ENCODE measurements at places on chromosomes 16 and 17.

- DNase-seq = no peak
Measured at GRCh38 chr17:5200360-5200759, 8.7 kb upstream of the ZNF594 start.

DNA sequence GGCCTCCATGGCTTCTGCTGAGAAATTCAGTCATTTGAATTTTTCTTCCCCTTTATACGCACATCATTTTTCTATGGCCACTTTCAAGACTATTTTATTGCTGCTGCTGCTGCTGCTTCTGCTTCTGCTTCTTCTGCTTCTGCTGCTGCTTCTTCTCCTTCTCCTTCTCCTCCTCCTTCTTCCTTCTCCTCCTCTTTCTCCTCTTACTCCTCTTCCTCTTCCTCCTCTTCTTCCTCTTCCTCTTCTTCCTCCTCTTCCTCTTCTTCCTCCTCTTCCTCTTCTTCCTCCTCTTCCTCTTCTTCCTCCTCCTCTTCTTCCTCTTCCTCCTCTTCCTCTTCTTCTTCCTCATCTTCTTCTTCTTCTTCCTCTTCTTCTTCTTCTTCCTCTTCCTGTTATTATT, 22.4 kb downstream of the CPD start:
- no peak for DNase-seq

DNA sequence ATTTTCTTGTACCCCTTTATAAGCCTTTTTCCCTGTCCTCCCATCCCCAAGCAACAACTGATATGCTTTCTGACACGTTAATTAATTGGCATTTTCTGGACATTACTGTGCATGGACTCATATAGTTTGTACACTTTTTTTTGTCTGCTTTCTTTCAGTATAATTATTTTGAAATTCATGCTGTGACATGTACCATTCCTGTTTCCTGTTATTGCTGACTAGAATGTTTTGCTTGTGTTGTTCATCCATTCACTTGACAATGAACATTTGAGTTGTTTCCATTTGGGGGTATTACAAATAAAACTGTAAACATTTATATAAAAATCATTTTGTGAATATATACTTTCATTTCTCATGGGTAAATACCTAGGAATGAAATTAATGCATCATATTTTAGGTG, 50.6 kb downstream of the RBBP6 start:
- DNase-seq = no peak

DNA sequence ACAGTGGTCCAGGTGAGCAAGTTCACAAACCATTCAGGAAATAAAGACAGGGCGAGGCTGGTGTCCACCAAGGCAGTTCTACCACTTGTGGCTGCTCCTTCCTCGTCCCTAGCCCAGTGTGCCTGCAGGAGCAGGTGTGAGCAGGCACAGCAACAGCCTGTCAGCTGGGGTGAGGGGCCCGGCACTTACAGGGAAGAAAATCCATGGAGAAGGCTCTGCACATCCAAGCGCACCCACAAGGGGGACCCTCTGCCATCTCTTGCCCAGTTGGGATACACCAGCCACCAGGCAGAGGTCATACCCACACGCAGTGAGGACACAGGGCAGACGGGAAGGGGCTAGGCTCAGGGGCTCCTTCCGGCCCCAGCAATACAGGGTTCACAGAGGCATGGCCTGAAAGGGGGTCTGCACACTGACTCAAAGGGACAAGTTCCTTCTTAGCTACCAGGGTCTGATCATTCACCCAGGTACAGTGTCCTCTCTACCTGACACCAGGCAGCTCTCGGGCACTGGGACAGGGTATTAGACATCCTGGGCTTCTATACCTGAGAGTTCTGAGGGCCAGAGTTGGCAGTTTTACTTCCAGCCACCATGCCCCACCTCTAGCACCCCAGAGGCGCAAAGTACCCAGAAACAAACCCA, 27.0 kb downstream of the CDIP1 start:
- DNase-seq = peak; percentile 70

DNA sequence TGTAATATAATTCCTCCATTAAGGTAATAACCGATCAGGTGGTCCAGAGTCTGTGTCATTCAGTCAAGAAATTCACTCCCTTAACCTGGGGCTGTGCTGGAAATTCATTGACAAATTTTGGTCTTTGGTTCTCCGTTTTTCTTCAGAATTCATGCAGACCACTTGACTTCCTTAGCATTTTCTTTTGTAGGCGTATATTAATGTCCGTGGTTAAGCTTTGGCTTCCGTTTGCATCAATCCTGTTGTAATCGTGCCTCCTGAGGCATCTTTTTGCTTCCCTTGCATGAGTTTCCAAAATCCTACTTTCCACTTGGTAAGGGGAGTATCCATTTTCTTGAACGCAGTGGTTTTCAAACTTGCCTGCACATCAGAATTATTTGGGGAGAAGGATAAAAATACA, 9.0 kb downstream of the LRRC37B start:
- no peak for DNase-seq

DNA sequence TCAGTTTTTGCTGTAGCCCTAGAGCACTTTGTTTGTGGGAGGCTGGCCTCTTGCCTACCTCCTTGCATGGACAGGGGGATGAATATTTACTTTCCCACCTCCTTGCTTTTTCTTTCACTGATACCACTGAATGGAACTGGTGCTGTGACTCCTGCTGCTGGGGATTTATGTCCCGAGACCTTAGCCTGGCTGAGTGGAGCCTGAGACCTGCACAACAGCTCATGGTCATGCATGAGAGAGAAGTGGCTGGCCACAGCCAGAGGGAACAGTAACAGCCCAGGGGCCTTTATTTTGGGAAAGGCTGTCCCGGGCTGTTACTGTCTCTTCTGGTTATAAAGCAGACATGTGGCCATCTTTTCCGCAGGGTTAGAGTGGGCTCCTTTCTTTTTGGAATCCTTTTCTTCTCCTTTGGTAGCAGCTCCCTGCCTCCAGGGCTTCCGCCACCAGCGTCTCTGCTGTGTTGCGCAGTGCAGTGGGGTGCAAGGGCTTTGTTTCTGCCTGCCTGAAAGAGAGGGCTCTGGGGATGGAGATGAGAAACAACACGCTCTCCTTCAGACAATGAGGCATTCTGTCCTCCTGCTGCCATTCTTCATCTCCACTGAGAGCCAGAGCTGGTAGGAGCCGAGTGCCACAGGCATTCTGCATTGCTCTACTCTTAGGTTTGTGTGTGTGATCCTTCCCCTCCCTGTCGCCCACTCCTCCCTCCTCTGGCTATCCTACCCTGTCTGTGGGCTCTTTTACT, 14.5 kb downstream of the SNX11 start:
- DNase-seq = no peak

DNA sequence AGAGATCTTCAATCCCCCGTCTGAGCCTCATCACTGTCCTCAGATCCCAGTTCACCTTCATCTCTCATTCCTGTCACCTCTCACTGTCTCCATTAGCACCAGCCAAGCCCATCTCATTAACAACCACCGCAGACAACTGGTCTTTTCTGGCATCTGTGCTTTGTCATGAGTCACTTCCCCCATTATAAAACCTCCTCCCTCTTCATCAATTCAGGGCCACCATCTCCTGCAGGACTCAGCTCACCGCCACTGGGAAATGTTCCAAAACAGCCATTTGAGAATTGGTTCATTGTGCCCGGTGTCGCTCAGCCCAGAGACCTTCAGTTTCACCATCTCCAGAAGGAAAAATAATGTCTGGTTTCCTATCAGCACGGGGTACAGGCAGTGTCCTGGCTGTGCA, 56.9 kb upstream of the TEKT3 start:
- DNase-seq = peak; percentile 60

GRCh38 chr16:83068686-83069085, 441.9 kb downstream of the CDH13 start:
- DNase-seq = no peak

- no peak for DNase-seq
Measured at GRCh38 chr16:88306411-88306810, 76.3 kb upstream of the ZNF469 start.

- DNase-seq = peak; percentile 72
Measured at GRCh38 chr16:48158296-48158695, 2.5 kb upstream of the ABCC12 start.

GRCh38 chr16:84992717-84993075, 18.6 kb downstream of the ZDHHC7 start:
- DNase-seq = no peak

- DNase-seq = no peak
Measured at GRCh38 chr16:68286153-68287074, 22.1 kb downstream of the SLC7A6 start.

- DNase-seq = no peak
Measured at GRCh38 chr16:15572329-15573001, 70.5 kb downstream of the MARF1 start.

DNA sequence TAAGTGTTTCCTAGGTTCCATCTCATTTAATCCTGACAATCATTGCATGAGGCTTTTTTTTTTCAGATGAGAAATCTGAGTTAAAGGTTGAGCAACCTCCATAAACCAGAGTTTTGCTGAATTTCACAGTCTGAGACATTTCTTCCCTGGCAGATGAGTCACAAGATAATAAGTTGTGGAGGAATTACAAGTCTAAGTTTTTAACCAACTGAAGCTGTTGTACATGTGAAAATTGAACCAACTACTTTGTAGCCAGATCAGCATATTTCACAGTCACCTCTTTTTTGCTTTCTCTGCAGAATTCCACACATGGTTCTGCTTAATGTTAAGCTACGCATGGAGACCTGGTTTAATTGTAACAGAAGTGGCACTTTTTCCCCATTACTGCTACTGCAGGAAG, 765.6 kb downstream of the CDH11 start:
- DNase-seq = peak; percentile 8

GRCh38 chr17:43839670-43840108, 6.7 kb upstream of the MPP3 start:
- peak; percentile 46 for DNase-seq

GRCh38 chr16:27367461-27368357, 34.3 kb upstream of the IL21R start:
- peak; percentile 82 for DNase-seq

DNA sequence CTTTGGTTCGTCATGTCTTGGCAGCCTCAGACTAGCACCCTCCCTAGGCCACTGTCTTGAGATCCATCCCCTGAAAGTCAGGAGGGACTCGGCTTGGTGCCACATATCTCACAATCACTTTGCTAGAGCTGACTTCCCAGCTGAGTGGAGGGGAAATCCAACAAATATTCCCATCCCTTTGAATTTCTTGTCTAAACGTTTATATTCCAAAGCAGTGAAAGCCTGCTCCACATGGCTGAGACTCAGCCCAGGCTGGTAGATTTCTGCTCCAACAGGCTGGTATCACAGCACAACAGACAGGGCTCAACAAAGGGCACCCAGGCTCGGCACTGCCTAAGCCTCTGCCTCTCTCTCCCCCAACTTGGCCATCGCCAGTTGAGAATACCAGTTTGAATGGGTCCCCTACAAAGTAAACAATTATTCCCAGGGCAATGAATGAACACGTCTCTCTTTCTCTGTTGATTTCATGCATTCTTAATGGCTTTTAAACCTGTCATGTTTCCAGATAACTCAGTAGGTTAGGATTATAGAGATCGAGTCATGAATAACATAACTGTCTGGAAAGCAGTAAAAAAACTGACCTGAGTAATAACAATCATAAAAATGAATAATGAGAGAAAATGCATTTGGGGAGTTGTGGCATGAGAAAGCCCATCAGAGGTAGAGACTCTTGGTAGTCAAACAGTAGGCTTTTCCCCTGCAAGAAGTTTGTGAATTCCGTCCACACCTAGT, 1.0 kb downstream of the KRT13 start:
- DNase-seq = no peak

DNA sequence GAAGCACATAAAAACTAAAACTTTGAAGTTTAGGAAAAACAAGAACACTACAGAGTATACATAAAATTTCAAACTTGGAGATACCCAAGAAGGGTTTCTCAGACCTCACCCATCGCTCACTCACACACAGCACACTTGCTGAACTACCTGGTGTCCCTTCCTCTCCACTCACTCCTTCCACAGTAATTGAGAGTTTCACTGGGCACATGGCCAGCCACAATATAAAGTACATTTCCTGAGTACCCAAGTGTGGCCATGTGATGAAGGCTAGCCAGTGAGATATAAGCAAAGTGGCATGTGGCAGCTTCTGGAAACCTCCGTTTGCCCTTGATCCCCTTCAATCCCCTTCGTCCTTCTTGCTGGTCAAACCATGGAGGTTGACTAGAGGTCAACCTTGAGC, 11.9 kb downstream of the TOX3 start:
- no peak for DNase-seq

DNA sequence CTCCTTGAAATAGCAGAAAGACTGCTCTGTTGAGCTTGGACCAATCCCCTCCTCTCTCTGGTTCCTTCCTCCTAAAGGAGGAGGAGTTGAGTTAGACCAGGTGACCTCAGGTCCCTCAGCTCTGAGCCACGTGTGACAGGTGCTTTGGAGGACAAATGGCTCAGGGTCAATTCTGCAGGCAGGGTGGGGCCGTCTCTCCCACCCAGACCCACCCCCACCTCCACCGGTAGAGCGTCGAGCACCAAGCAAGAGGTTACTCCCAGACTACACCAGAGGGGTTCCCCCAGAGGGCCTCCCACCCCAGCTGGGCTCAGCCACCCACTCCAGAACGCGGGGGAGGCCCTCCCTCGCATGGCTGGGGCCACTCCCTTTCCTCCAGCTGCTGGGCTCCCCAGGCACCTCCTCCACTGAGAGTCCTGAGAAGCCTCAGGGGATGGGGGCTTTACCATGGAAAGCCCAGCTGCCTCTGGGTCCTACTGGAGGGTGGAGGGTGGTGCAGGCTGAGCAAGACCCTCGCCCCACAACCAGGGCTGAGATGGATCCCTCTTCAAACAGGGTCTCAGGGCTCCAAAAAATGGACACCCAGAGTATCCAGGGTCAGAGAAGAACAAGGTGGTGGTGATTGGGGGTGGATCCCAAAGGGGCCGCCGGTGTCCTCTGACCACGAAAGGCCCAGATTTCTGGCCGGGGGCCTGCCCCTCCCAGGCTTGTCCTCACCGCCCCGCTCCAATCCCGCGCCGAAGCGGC, 7.6 kb downstream of the MYO1C start:
- DNase-seq = peak; percentile 36

DNA sequence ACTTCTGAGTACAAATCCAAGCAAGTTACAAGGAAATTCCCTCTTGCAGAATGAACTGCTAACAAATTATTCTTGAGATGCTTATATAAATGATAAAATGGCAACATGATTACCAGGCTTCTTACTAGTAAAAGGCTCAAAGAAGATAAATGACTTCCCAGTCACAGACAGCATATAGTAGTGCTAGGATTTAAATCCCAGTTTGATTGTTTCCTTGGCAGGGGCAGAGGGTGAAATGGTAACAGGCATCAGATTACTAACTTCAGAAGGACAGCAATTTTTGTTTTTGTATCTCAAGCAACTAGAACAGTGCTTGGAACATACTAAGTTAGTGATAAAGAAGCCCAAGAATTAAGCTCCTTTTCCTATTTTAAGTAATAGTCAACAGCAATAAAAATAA, 102.8 kb downstream of the SSH2 start:
- DNase-seq = no peak

GRCh38 chr17:7262935-7263800, 890 bp upstream of the CLDN7 start:
- DNase-seq = no peak

- no peak for DNase-seq
Measured at GRCh38 chr16:18039931-18040330, 296.6 kb downstream of the NPIPA8 start.

- DNase-seq = no peak
Measured at GRCh38 chr17:59219992-59220327, 351 bp upstream of the GDPD1 start.

Data from urothelium cell line (cell line).